ENCODE measurements at places on chromosomes 6 and 20.

- DNase-seq = no peak
Observed at GRCh38 chr6:141261016-141261671, 871.6 kb upstream of the GJE1 start.

DNA sequence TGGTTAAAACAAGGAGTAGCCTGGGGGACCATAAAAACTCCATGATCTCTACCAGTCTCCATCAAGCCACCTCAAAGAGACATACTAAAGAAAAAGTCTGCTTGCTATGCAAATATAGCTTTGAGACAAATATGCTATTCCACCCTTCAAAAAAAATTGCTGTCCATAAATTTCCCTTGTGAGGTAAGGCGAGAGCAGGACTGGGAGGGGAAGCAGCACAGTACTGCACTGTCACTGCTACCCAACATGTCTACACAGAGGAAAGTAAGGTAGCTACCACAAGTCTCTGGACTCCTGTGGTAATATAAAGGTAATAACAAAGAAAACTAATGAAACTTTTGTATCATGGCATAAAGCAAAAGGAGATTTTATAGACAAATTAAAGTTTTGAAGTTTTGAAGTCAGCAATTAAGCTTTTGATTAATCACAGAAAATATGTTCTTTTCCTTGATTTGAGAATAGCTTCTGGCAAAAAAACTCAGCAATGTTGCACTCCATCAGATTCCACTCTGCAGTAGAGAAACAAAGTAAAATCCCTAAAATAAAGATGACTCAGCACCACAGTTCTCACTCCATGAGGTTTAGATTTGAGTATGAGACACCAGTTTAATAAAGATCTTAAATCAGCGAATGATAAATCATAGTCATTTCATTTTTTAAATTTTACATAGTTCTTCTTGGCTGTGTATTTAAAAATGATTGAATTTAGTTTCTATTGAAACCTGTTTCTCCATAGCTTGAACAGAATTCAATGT is 602.4 kb downstream of the COL12A1 start:
- DNase-seq = peak; percentile 58

- no peak for DNase-seq
Observed at GRCh38 chr6:107658920-107659865, 164.9 kb downstream of the SCML4 start.

DNA sequence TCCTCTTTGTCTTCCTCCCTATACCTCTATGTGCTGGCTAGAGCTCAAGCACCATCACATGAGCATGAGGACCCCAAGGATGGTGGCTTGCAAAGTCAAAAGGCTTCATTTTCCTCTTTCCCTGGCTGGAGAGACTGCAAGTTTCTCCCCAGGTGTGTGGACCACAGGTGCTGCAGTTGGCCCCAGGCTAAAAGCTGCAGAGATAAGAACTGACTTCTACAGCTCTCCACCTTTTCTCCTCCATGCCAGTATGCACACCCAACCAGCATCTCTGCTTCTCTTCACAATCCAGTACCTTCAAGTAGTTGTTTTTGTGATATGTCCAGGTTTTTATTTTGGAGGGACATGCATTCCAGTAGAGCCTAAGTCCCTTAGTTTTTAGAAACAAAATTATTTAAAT is 29.1 kb downstream of the PRKN start:
- no peak for DNase-seq

- peak; percentile 16 for DNase-seq
Observed at GRCh38 chr6:82185948-82186535, 61.5 kb downstream of the IBTK start.

DNA sequence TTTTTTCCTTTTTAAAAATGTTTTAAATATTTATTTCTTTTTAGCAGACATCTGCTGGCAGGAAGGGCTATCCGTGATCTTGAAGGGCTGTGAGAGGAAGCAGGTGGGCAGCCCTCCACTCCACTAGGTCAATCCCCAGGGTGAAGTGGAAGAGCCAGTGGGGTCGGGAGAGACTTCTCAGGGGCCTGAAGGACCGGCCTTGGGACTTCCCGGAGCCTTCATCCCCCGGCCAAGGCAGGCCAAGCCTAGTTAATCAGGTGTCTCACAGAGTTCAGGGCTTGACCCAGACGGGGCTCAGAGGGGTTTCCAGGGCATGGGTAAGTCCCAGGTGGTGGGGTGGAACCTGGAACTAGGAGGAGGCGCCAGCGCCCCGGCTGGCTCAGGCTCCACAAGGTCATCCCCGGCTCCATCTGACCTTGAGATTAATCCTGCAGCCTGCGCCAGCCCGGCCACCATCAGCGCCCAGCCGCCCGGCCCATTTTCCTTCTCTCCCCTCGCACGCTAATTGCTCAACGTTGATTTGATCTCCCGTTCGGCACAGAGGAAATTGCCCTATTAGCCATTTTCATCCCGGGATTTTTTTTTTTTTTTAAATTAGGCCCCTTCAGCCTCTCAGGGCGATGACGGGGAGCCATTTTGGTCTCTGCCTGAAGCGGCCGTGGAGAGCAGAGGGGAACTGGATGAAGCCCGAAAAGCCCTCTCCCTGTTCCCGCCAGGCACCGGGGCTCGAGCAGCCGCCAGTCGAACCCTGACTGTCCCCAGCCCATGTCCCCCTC is 44.4 kb downstream of the MDFI start:
- no peak for DNase-seq

GRCh38 chr20:49306903-49307620 is 29.2 kb upstream of the ZNFX1 start:
- DNase-seq = no peak

- DNase-seq = no peak
Observed at GRCh38 chr6:41677124-41677921, 39.1 kb downstream of the MDFI start.
